Activated CD8-positive, alpha-beta T cell treated with anti-CD3 and anti-CD28 coated beads for 36 hours (primary cell): ENCODE measurements at places on chromosomes 5 and 9. TPM values are rescaled to one million over a fixed set of nuclear protein-coding genes. Genes with fewer than 3 reads are reported as not detected.

The HACD4 gene
- 4.1 TPM for total RNA-seq

DNA sequence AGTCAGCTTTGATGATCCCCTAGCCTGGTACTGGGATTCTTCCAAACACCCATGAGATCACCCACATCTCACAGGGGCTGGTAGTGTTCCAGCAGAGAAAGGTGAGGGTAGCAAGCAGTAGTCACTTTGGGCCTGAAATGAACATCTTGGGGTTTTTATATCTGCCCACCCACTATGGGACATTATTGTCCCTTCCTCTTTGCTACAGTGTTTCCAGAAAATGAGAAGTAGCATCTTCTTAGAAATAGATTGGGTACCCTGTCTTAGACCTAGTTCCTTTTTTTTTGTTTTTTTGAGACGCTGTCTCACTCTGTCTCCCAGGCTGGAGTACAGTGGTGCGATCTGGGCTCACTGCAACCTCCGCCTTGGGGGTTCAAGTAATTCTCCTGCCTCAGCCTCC lies 249.2 kb upstream of the ANKRD55 start:
- no peak for DNase-seq

DNA sequence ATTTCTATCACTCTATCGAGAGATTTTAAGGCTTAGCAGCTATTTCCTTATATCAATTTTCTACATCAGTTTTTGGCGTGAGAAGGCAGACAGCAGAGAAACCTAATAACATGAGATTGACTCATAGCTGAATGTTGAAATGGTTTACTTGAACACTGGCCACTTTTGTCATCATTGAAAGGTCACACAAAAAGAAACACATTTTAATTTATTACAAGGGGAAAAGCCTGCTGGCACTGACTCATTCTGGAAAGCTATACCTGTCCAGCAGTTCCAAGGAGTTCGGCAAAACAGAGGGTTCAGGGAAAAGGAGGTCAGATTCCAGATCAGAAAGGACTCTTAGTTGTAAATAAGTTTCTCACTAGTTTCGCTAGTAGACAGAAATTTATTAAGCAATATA lies 566.4 kb downstream of the DNAH5 start:
- no peak for DNase-seq

The MAP1B gene
- total RNA-seq = 0.09 TPM

DNA sequence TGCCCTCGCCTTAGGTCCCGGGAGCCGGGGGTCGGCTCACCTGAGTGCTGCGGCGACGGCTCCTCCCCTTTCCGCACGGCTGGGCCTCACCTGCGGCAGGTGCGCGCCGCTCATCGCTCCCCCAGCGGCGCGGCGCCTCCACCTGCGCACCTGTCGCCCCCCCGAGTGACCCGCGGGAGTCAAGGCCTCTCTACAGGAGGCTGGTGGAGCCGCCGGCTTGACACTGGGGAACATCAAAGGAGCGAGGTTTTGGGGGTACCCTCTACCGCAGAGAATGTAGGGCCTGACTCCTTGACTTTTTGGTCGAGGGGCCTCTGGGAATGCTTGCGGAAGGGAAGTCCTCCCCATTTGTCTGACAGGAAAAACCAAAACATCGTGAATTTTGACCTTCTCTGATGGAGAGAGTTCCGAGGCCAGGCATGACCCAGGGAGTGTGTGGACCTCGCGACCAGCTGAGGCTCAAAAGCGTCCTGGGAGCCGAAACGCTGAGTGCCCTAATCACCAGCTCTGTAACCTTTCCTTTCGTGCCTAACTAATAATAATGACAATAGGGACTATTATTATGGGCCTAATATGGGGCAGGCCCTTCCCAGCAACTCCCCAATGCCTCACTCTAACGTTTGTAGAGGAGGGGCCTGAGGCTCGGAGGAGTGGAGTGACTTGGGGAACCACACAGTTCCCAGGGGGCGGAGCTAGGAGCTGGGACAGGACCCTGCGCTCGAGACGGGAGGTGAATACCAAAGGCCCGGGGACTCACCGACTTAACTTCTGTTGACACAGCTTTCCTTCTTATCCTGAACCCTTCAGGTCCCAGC lies 714 bp upstream of the IER5L start:
- no peak for DNase-seq

GRCh38 chr9:114174876-114175771 lies 19.8 kb downstream of the COL27A1 start:
- no peak for DNase-seq

The GPR150 gene
- total RNA-seq = 0.45 TPM

The SLC27A6 gene
- not detected for total RNA-seq

The OBP2B gene
- not detected for total RNA-seq

The RNF145 gene
- total RNA-seq = 77.5 TPM

The TNFSF15 gene
- total RNA-seq = 0.16 TPM

DNA sequence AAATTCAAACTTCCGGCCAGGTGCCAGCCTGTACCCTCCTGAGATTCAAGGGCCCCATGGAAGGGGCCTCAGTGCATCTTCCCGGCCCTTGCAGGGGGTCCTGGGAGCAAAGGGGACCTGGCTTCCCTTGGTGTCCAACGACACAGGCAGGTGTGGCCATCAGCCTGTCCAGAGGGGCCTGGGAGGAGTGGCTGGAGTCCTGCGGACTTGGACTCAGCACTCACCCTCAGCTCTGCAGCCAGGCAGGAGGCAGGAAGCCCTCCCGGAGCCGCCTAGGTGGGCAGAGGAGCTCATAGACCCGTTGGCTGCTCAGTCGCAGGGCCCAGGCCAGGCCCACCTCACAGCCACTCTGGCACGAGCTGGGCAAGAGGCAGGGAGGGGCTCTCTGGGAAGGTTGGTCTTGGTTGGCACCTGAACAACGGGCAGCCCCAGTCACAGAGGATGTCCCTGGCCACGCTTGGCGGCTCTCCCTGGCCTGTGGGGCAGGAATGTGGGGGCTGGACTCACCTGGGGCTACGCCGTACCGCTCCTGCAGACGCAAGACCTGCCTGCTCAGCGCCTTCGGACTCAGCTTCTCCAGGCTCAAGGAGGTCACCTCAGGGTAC lies 53.8 kb upstream of the NRARP start:
- DNase-seq = no peak

- DNase-seq = no peak
Observed at GRCh38 chr5:135038205-135038812, 4.3 kb upstream of the PITX1 start.

- DNase-seq = no peak
Observed at GRCh38 chr9:121268598-121268850, 562 bp downstream of the GSN start.

The PCDHA9 gene
- total RNA-seq = not detected

The MTX3 gene
- total RNA-seq = 18.5 TPM

- no peak for DNase-seq
Observed at GRCh38 chr9:131028221-131028884, 19.4 kb downstream of the LAMC3 start.

- DNase-seq = peak; percentile 62
Observed at GRCh38 chr9:72476617-72477437, 44.6 kb upstream of the TMC1 start.

GRCh38 chr5:55220433-55221185 lies 6.5 kb downstream of the MCIDAS start:
- DNase-seq = peak; percentile 36

The CIZ1 gene
- total RNA-seq = 75.7 TPM

- no peak for DNase-seq
Observed at GRCh38 chr9:94697972-94698581, 28.4 kb upstream of the AOPEP start.

GRCh38 chr5:58294598-58295305 lies 165.1 kb downstream of the PLK2 start:
- DNase-seq = no peak

The ICE1 gene
- total RNA-seq = 29.0 TPM

GRCh38 chr5:3828761-3829160 lies 233.1 kb downstream of the IRX1 start:
- no peak for DNase-seq

The SV2C gene
- not detected for total RNA-seq

The CCNJL gene
- total RNA-seq = not detected

The FBXL17 gene
- 5.3 TPM for total RNA-seq

DNA sequence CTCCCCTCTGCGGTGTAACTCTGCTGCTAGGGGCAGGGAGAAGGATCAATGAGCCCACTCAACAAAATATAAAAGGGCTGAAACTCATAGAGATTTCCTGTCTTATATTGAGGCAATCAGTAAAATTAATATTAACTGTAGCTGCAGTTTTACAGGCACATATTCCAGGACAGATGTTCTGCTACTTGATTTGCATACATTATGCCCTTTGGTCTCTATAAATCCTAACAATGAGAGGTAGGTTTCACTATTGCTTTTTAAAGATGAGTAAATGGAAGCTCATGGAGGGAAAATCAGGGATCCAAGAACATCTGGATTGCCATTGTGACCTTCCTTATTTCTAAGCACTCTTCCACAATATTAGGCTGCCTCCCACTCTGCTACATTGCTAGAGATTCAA lies 23.5 kb upstream of the TRIM32 start:
- no peak for DNase-seq

- DNase-seq = no peak
Observed at GRCh38 chr5:159262472-159262858, 625 bp upstream of the UBLCP1 start.

- DNase-seq = peak; percentile 68
Observed at GRCh38 chr5:180860273-180860886, 696 bp downstream of the ZFP62 start.

DNA sequence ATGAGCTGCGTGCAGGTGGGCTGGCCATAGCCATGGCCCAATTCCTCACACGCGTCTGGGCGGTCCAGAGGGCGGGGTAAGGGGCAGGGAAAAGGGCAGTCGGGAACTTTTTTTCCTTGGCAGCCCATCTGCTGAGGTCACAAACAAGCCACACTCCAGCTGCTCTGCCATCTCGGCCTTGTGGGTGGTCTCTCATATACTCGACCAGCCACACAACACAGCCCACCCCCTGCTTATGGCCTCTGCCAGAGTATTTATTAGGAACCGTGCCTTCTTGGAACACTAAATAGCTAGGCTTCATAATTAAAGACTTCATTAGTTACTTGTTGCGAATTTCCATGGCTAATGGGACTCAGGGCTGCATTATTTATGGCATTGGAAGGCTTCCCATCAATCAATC lies 98.5 kb upstream of the LHFPL2 start:
- no peak for DNase-seq

- DNase-seq = no peak
Observed at GRCh38 chr9:74117151-74117550, 380.0 kb upstream of the RORB start.

The CDX1 gene
- not detected for total RNA-seq

GRCh38 chr5:172550096-172550765 lies 90.8 kb upstream of the NEURL1B start:
- DNase-seq = no peak

The ORM2 gene
- not detected for total RNA-seq

DNA sequence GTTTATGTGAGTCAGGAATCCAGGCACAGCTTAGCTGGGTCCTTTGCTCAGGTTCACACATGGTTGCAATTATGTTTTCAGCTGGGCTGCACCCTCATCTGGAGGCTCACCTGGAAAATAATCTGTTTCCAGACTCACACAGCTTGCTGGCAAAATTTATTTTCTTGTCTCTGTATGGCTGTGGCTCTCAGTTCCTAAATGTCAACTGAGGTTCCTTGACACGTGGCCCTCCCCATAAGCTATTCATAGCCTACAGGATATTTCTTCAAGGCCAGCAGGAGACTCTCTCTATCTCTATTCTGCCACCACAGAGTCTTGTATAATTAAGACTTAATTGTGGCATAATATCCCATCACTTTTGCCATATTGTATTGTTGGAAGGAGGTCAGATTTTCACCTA lies 732.0 kb downstream of the CDH18 start:
- no peak for DNase-seq

DNA sequence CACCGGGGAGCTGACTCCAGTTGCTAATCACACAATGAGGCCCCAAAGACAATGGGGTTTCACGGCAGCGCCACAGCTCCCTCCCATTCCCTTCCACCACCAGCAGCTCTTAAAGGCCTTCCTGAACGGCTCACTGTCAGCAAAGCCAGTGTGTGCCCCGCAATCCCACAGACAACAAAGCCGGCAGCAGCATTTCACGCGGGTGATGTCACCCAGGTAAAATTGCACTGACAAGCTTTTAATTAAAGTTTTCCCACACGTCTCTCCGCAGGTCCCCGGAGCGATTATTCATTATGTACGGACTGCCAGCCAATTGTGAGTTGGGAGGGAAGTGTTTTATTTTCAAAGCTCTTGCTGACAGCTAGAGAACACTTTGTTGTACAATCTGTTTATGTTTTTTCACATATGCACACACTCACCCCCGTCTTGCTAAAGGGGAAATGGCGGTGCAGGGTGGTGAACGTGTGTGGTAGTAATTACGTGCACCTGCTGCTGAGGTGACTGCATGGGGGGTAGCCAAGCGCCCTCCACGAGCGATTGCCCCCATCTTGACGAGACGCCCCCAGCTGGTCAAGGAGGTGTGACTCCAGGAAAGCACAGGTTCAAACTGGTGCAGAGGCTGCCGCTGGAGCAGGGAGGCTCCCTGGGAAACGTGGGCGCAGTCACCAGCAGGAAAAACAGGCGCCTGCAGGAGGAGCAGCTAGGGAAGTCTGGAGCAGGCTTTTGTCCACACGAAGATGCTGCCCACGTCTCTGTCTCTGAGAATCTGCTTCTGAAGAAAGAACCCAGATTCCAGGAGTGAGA lies 65.0 kb downstream of the IRX2 start:
- no peak for DNase-seq

- no peak for DNase-seq
Observed at GRCh38 chr5:169074839-169075238, 226.1 kb downstream of the SLIT3 start.

GRCh38 chr9:106019039-106019680 lies 324.8 kb downstream of the TMEM38B start:
- DNase-seq = no peak

DNA sequence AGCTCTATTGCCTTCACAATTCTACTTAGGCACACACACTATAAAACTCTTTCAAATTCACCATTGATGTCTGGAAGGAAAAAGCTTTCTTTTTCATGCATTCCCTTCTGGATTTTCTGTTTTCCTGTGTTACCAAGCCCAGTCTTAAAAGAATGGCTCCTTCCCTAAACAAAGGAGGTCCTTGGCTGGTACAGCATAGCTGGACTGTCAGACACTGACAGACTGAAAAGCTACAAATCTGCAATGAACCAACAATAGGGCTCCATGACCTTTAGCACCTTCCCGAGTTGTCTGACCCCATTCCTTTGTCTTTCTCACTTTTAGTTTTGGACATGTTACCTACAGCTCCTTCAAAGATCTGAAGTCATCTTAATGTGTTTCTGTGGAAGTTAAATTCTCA lies 382.5 kb downstream of the TMEM161B start:
- DNase-seq = no peak

DNA sequence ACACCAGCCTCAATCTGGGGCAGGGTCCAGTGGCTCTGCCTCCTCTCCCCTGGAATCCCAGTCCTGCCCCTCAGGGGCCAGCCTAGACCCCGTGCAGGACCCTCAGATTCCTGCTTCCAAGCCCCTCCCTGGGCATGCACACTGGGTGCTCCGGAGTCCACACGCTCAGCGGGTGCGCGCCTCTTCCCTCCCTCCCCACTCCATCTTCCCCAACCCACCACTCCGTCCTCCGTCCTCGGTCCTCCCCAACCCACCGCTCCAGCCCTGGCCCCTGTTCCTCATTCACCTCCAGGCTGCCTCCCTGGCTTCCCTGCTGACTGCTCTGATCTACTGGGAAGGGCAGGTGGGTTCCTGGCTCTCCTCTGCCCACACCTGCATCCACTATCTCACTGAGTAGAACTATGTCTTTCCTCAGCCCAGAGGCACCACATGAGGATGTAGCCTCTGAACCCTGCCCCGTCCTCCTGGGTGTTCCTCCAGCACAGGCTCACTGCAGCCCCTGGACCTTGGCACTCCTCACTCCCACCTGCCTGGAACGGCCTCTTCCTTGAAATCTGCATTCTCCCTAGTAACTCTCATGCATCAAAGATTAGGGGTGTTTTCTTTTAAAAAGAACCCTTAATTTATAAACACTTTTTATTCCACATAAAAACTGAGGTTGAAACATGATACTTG lies 92.8 kb downstream of the CAMSAP1 start:
- no peak for DNase-seq

GRCh38 chr5:90325093-90325492 lies 84.5 kb downstream of the CETN3 start:
- DNase-seq = no peak
